Activated T-helper 17 cell treated with anti-CD3 and anti-CD28 coated beads, Interleukin-2, amount 50 U/mL, for 72 hours (primary cell): ENCODE measurements at places on chromosomes 2 and 18. TPM values are rescaled to one million over a fixed set of nuclear protein-coding genes. Genes with fewer than 3 reads are reported as not detected.

The DSG1 gene
- not detected for total RNA-seq

The LYPD6 gene
- not detected for total RNA-seq

The PSMA8 gene
- 0.58 TPM for total RNA-seq

The AGAP1 gene
- total RNA-seq: 5.3 TPM

The CCDC138 gene
- total RNA-seq: 18.1 TPM

The ARHGEF33 gene
- total RNA-seq: not detected

The SAG gene
- total RNA-seq: 0.04 TPM

The CCDC68 gene
- 0.17 TPM for total RNA-seq

The KYNU gene
- total RNA-seq: 0.05 TPM

The SLC38A11 gene
- not detected for total RNA-seq

The CNDP1 gene
- total RNA-seq: not detected

The FEZ2 gene
- 10.2 TPM for total RNA-seq

The CHST9 gene
- total RNA-seq: not detected

The NETO1 gene
- total RNA-seq: not detected

The NPAS2 gene
- 3.9 TPM for total RNA-seq

The PRKAG3 gene
- total RNA-seq: not detected

The CCDC178 gene
- not detected for total RNA-seq

The LRRC30 gene
- not detected for total RNA-seq

The CCDC150 gene
- 21.5 TPM for total RNA-seq
